ENCODE measurements at places on chromosomes 1 and 21.

DNA sequence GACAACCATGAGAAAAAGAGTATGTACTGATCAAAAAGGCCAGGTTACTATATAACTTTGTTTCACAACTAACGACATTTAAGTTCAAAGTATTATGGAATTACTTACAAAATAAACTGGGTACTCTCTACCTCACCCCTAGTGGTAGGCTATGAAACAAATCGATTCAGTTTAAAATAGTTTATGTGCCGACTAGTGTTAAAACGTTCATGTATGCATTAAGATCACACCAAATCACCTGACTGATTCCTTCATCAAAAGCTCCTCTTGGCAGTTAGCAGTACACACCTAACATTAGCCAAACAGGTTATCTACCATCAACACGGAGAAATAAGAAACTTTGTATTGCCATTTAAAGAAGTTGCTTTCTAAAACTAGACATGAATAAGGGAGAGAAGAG is 137.1 kb downstream of the AKT3 start:
- DNase-seq = peak; percentile 75

- no peak for DNase-seq
Observed at GRCh38 chr1:64131155-64131554, 72.3 kb upstream of the UBE2U start.

DNA sequence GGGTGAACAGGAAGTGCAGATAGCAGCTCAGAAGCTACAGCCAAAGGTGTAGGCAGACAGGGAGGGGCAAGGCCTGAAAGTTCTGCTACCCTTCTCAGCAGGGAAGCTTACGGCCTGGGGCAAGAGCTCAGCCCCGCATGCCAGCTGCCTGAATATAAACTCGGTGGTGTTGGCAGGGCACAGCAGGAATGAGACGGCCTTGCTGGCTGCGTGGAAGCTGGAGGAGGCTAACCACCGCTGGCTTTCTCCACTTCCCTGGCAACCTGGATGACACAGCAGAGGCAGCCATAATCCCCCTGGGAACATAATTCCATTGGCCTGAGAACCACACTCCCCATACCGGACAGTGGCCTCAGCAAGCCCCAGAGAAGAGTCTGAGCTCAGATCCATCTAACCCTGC is 81.9 kb upstream of the PRRC2C start:
- no peak for DNase-seq

GRCh38 chr1:207807326-207807689 is 55.5 kb downstream of the CD46 start:
- DNase-seq = no peak

GRCh38 chr1:234217316-234217840 is 155.9 kb upstream of the COA6 start:
- DNase-seq = no peak
